Fibroblast of the aortic adventitia (primary cell): ENCODE measurements at places on chromosomes 5 and 9. TPM values are rescaled to one million over a fixed set of nuclear protein-coding genes. Genes with fewer than 3 reads are reported as not detected.

Gene SCGB3A1
- not detected in 2 replicates for total RNA-seq

Gene NXNL2
- total RNA-seq: 0.74 and 1.1 TPM in 2 replicates

Gene HSPB3
- 0.63 TPM in 1 of 2 replicates, not detected in the other for total RNA-seq

Gene CORO2A
- 0.36 and 0.57 TPM in 2 replicates for total RNA-seq

Gene IL11RA
- 23.8 and 26.7 TPM in 2 replicates for total RNA-seq

Gene GLE1
- 15.9 and 42.6 TPM in 2 replicates for total RNA-seq

Gene PCDHA1
- total RNA-seq: 0.09 TPM in 1 of 2 replicates, not detected in the other

Gene PCDHB5
- total RNA-seq: 0.45 and 0.57 TPM in 2 replicates

Gene CACNA1B
- under 0.01 and 0.16 TPM in 2 replicates for total RNA-seq

Gene GDNF
- 0.54 TPM in 1 of 2 replicates, not detected in the other for total RNA-seq

Gene STKLD1
- total RNA-seq: 0.33 and 1.3 TPM in 2 replicates

Gene PCDHB9
- total RNA-seq: 0.41 and 1.2 TPM in 2 replicates

Gene SLC45A2
- 0.09 TPM in 1 of 2 replicates, not detected in the other for total RNA-seq

Gene ORM2
- not detected in 2 replicates for total RNA-seq
